ENCODE measurements at places on chromosomes 5 and 9. TPM values are rescaled to one million over a fixed set of nuclear protein-coding genes. Genes with fewer than 3 reads are reported as not detected.

- DNase-seq: no peak
Measured at GRCh38 chr5:147448766-147449165, 61.1 kb downstream of the DPYSL3 start.

PGM5 gene
- total RNA-seq: 289 TPM

- DNase-seq: no peak
Measured at GRCh38 chr5:23367874-23368273, 139.5 kb upstream of the PRDM9 start.

GRCh38 chr5:138952962-138953361, 77.8 kb upstream of the LRRTM2 start:
- DNase-seq: no peak

GRCh38 chr9:83937861-83938455, 16.7 kb upstream of the KIF27 start:
- DNase-seq: no peak

GRCh38 chr9:133713150-133713959, 24.8 kb downstream of the SARDH start:
- no peak for DNase-seq

- DNase-seq: no peak
Measured at GRCh38 chr5:150175536-150175935, 9.0 kb downstream of the CDX1 start.

WWC1 gene
- under 0.01 TPM for total RNA-seq

DNA sequence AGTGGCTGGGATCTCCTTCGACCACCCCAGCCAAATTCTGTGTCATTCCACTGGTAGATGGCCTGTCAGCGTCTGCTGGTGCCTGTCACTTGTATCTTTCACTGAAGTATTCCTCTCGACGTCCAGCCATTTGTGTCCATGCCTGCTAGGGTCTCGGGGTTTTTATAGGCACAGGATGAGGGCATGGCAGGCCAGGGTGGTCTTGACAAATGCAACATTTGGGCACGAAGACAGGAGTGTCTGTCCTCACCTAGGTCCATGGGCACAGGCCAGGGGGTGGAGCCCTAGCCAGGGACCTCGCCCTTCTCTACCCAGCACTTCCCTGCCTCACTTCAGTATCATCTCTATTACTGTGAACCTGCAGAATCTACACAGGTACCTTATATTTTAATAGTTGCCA, 2223.9 kb upstream of the ACO1 start:
- DNase-seq: no peak

- DNase-seq: no peak
Measured at GRCh38 chr9:20363233-20363632, 259.1 kb downstream of the MLLT3 start.

DNA sequence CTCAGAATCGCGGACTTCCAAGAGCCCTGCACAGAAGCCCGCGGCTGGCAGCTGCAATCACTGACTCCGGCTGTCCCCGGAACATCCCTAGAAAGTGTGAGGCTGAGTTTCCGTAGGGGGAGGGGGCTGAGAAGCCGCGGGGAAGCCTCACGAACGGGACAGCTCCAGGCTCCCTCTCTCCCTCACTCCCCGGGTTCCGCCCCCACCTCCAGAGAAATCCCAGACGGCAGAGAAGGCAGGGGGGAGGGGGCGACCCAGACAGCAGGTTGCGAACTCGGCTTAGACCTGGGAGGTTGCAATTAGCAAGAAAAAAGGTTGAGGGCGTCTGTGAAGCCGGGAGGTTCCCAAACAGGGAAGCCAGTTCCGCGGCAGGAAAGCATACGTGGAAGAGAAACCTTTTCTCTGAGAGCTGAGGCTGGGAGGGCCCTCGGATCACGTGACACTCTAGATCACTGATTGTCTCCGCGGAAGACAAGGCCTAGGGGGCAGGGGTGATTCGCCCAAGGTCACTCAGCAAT, 73.8 kb upstream of the CPLX2 start:
- DNase-seq: no peak

GRCh38 chr9:37971108-37971459, 67.2 kb upstream of the SLC25A51 start:
- DNase-seq: no peak

GRCh38 chr5:1185629-1186350, 15.6 kb upstream of the SLC6A19 start:
- no peak for DNase-seq

- no peak for DNase-seq
Measured at GRCh38 chr5:76790632-76791290, 28.1 kb upstream of the F2RL1 start.

ITGA2 gene
- 1.3 TPM for total RNA-seq

- DNase-seq: no peak
Measured at GRCh38 chr5:39015743-39016586, 58.2 kb downstream of the RICTOR start.

PHF24 gene
- 0.85 TPM for total RNA-seq

GRCh38 chr5:32278406-32278805, 34.3 kb downstream of the MTMR12 start:
- no peak for DNase-seq

NRARP gene
- 0.29 TPM for total RNA-seq

GRCh38 chr5:155512329-155512728, 498.8 kb downstream of the KIF4B start:
- no peak for DNase-seq

- DNase-seq: no peak
Measured at GRCh38 chr5:172499287-172499686, 45.0 kb upstream of the SH3PXD2B start.

PTGR1 gene
- 45.3 TPM for total RNA-seq

GRCh38 chr5:140110646-140110957, 3.3 kb upstream of the PURA start:
- no peak for DNase-seq

- DNase-seq: peak; percentile 33
Measured at GRCh38 chr5:43571237-43571636, 14.4 kb upstream of the PAIP1 start.

SCGB3A2 gene
- not detected for total RNA-seq

- no peak for DNase-seq
Measured at GRCh38 chr9:17484906-17485305, 94.0 kb upstream of the SH3GL2 start.

DNA sequence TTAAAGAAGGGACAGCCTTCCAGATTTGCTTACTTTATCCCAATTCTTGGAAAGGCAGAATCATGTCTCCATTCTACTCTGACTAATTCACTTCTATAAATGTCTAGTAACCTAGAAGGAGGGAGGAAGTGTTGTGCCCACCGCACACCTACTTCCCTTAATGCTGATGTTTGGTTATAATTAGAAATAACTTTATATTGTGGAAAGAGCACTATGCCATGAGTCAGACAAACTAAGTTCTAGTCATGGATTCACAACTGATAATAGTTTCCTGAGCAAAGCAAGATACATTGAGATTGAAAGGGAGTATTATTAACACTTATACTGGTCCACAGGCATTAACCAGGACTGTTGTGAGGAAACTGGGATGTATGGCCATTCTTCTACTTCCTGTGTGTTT, 345.9 kb upstream of the RPS23 start:
- no peak for DNase-seq

DNA sequence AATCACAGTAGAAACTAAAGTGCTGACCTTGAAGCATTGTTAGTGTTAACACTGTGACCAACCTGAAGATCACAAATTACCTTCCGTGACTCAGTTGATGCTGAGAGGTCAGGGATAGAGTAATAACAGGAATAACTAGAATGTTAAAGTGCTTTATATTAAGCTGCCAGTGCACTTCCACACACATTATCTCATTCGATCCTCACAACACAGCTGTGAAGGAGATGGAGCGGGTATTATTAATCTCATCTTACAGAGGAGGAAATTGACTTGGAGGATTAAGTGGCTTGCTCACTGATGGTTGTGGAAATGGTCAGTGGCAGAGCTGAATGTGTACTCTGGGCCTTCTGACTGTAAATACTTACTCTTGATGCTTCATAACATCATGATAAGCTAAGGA, 252.5 kb upstream of the DMRT1 start:
- DNase-seq: no peak

KIF4B gene
- total RNA-seq: not detected

- DNase-seq: no peak
Measured at GRCh38 chr5:103356350-103357091, 98.0 kb downstream of the MACIR start.

TRIP13 gene
- not detected for total RNA-seq

TMOD1 gene
- total RNA-seq: 22.1 TPM

GLDC gene
- 0.79 TPM for total RNA-seq

NDST1 gene
- 65.6 TPM for total RNA-seq

DNA sequence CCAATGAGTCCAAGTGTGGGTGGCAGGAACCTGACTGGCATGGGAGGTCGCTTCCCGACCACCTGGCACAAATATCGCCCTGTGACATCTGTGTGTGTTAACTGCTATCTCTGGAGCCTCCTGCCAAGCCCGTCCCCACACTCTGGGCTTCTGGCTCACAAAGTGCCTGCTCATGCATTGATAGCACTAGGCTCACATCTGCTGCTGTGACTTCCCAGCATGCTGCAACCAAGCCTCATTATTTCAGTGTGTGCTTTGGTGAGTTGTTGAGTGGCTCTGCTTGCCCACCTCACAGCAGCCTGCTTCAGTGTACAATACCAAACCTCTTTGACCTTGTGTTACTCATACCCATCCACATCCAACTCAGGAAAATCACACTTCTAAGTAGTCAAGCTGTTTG, 139.8 kb downstream of the APBA1 start:
- no peak for DNase-seq

- no peak for DNase-seq
Measured at GRCh38 chr9:138077898-138078540, 200.4 kb downstream of the CACNA1B start.

- DNase-seq: no peak
Measured at GRCh38 chr9:20760246-20760891, 76.3 kb downstream of the FOCAD start.

LHX6 gene
- 20.2 TPM for total RNA-seq

- no peak for DNase-seq
Measured at GRCh38 chr9:105073147-105073546, 145.2 kb upstream of the ABCA1 start.

- no peak for DNase-seq
Measured at GRCh38 chr5:157563929-157564716, 11.5 kb downstream of the ADAM19 start.

CCDC187 gene
- 3.6 TPM for total RNA-seq

GNA14 gene
- total RNA-seq: 23.6 TPM

DNA sequence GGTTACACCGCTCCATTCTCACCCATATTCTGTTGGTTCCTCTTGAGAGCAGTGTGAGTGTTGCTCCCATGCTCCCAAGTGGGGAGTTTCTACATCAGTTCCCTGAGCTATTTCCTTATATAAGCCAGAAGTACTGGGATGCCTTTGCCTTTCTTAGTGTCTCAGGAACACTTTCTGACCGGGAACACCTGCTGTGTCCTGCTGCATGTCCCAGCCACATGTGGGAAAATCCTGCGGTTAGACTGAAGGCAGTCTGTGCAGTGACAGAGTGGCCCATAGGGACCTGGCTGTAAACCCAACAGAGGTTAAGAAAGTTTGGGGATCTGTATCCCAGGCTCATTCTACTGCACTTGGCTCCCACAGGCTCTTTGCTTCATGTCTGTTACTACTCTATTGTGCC, 126.0 kb downstream of the EGFLAM start:
- no peak for DNase-seq

RALGPS1 gene
- total RNA-seq: 16.7 TPM

FAM153A gene
- 0.26 TPM for total RNA-seq

DNA sequence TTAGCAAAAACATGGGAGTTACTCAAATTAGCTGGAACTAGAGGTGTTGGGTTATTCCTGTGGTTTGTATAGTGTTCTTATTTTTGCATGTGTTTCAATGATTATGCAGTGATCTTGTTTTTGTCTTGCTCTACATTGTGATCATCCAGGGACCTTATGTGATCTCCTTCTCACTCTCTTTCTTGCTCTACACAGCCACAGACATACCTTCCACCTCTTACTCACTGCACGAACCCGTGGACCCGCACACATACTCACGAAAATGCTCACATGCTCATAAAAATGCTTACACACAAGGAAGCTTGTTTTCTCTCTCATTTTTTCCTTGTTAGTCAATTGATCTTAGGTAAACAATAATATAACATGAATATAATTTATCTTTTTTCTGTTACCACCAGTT, 187.1 kb downstream of the KDM4C start:
- DNase-seq: no peak

All from uterus (tissue), 4 donors.